Stimulated activated CD8-positive, alpha-beta memory T cell treated with anti-CD3 and anti-CD28 coated beads, Interleukin-2, amount 100 ng/mL, for 48 hours (primary cell): ENCODE measurements at places on chromosomes 3 and 15.

GRCh38 chr15:101613130-101614000, 38.8 kb downstream of the TM2D3 start:
- no peak for DNase-seq

- DNase-seq = no peak
Observed at GRCh38 chr3:48463703-48464102, 17.2 kb downstream of the ATRIP start.

DNA sequence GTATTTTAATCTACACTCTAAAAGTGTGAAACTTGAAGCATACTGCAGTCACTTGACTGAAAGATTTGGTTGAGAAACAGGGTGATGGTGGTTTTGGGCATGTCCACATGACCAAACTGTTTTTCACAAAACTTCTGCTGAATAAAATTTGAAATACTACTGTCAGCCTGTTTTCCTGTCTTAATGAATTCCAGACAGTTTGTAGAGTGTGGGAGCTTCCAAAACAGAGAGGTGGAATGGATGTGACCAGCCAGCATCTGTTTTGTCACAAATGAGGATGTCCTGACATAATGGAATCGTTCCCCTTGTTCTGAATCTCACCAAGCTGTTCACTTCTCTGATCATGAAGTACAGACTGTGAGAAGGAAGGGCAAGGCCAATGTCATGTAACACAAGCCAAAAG, 11.8 kb downstream of the MITF start:
- no peak for DNase-seq

DNA sequence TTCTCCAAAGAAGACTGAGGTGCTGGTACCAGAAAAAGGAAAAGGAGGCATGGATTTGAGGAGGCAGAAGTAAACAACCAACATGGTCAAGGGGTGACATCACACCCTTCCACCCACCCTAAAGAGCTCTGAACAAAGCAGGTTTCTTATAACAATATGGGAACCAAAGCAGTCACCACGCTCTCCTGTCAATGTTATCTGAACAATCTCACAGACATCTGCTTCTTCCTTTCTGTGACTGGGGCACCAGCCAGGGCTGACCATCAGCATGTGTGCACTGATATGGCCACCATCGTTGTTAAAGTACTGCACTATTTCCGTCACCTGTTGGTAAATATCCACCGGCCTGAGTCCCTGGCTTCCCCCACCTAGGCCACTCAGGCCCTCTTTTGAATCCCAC, 252.9 kb downstream of the SHQ1 start:
- no peak for DNase-seq

DNA sequence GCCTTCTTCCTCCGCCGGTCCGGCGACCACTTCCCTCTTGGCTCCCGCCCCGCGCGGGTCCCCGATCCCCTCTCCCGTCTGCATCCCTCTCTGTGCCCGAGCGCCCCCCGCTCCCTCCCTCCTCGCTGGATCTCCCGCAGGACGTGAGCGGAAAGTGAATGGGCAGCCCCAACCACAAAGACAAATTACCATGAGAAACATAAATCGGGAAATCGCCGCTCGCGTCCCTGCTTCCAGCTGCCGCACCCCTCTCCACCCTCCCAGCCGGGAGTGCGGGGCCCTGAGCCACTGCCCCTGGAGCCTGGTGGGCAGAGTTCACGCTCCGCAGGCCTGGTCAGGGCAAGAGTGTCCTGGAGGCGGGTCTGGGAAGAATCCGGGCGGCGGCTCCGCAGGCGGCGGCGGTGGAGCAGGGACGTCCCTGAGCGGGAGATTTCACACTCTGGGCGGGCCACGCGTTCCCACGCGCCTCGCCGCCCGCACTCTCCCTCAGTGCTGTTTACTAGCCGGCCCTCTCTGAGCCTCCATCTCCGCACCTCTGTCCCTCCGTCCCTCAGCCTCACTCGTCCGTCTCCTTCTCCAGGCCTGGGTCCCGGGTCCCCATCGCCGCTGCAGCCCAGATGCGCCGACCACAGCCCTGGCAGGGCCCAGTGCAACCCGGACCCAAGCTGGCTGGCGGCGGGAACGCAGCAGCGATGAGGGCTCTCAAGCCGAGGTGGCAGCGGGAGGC, 835 bp downstream of the SEMA5B start:
- no peak for DNase-seq

- no peak for DNase-seq
Observed at GRCh38 chr3:38268522-38268921, 2.9 kb downstream of the SLC22A13 start.

GRCh38 chr15:51388726-51389125, 47.3 kb downstream of the GLDN start:
- DNase-seq = no peak

- peak; percentile 39 for DNase-seq
Observed at GRCh38 chr3:195270079-195270816, 711 bp downstream of the XXYLT1 start.

DNA sequence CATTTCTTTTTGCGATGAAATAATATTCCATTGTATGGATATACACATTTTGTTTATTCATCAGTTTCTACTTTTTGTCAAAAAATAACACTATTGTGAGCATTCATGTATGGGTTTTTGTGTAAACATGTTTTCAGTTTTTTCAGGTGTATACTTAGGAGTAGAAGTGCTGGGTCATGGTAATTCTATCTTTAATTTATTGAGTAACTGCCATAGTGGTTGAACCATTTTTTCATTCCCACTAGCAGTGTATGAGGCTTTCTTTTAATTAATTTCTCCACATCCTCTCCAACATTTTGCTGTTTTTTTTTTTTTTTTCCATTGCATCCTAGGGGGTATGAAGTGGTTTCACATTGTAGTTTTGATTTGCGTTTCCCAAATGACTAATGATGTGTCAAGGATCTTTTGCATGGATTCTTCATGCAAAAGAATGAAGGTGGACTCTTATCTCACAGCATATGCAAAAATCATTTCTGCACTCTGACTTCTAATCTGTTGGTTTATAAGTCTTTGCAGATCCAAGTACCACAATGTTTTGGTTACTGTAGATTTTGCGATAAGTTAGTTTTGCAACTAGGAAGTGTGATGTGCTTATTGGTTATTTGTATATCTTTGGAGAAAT, 12.6 kb downstream of the ATP2C1 start:
- no peak for DNase-seq

GRCh38 chr15:62938825-62939224, 103.7 kb upstream of the TPM1 start:
- DNase-seq = no peak

DNA sequence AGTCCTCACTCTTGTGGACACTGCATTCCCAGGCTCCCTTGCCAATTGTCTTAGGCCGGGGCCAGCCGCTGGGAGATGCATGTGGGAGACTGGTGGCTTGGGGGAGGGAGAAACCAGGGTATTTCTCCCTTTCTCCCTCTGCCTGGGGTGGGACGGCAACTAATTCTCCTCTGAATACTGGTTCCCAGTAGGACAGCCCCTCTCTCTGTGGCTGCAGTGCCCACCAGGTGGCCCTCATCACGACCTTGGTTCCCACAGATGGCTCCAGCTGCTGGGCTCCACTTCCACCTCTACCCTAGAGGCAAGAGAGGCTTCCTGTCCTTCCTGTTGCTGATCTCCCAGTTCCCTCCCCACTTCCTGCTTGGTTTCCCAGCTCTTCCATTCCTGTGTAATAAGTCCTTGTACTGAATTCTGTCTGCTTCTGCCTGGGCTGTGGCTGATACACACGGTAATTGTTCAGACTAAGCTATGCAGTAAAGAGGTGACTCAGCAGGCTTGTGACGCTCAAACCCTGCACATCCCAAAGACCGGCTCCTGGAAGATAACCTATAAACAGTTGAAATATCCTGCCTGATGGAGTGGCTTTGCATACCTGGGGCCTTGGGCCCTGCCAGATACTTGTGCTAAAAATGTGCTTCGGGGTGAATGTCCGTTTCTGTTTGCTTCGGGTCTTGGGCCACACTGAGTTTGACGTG, 20.4 kb upstream of the COPG1 start:
- DNase-seq = no peak

- no peak for DNase-seq
Observed at GRCh38 chr3:55678546-55679216, 191.6 kb upstream of the WNT5A start.

GRCh38 chr3:134029256-134029733, 430 bp downstream of the SLCO2A1 start:
- DNase-seq = no peak

GRCh38 chr15:65940618-65940909, 71.3 kb downstream of the RAB11A start:
- no peak for DNase-seq

DNA sequence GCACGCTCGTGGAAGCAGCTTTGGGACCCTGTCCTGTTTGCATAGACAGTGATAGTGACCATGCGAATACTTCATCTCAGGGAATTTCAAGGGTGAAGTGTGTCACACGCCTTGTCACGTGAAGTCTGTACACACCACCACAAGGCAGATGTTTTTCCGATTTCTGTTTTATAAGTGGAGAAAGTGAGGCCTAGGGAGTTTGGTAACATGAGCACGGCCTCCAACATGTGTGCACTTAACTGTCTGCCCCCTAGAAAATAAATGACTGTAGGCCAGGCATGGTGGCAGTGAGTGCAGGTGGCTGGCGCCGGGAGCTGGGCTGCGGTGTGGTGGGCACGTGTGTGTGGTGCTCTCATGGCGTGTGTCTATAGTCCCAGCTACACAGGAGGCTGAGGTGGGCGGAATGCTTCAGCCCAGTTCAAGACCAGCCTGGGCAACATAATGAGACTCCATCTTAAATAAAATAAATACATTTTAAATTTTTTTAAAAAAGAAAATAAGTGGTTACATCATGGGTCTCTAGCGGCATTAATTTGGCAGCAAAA, 42.0 kb downstream of the WHAMM start:
- no peak for DNase-seq

- DNase-seq = no peak
Observed at GRCh38 chr3:162569314-162569713, 1072.7 kb downstream of the OTOL1 start.

DNA sequence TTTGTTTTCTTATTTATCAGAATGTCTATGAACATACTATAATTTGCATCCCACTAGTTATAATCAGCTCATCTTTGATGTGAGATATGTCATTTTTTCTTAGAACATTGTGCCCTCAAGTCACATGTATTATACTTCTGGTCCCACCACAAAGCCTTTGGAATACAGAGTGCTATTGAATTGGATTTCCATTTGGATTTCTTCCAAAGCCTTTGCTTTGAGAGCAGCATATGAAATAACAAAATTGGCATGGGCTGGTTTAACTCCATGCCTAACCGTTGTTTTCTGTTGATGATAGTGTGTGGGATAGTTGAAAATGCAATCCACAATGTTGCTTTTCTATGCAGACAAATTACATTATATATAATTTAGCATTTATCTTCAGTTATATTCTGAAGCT, 284.5 kb upstream of the PLSCR5 start:
- no peak for DNase-seq

DNA sequence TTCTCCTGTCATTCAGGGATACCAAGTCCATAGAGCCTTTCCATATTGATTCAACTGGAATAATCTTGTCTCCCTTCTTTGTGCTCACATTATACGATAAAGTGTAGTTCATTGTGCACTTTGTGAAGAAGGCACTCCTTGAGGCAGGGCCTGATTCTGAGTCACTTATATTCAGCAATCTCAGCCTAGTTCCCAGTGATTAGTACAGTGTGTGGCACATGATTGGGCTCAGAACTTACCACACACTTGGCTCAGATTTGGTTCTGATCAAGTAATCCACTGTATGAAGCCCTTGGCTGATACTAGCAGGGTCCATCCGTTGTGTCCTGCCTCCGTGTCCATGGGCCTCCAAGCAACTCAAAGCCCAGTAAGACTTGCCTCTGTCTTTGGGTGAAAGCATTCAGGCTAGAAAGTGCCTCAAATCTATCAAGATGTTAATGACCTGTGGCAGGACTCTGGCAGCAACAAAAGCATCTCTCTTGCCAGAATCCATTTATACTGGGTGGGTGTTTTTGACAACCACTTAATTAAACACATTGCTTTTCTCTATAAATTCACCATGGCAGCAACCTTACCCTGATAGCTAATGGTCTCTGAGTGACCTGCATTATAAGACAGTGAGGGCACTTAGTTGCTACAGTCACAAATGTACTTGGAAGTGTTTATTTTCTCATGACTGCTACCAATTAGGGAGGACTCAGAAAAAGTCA, 51.3 kb downstream of the TPRG1 start:
- DNase-seq = no peak

DNA sequence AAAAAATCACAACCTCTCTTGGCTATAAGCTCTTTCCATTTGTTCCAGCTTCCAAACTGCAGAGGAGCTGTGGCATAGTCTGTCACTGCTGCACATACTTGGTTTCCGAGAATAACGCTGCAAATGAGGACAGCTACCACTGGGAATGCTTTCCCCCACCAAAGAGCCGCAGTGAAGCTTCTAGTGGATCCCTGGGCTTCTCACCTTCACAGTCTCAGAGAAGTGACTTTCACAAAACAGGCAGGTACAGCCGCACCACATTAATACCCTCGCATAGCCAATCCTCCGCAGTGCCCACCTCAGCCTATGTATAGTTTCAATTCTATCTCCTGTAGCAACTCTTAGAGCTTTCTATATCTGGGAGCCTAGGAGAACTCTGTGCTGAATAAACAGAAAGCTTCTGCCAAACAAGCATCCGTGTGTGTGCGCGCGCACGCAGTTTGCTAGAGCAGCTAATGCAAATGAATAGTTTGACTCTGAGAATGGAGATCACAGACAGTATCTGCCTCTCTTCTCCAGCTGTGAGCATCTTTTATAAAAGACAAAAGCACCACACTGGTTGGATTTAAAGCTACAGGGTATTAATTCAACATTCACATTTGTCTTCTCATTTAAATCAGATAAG, 81.9 kb upstream of the PLXND1 start:
- DNase-seq = no peak

DNA sequence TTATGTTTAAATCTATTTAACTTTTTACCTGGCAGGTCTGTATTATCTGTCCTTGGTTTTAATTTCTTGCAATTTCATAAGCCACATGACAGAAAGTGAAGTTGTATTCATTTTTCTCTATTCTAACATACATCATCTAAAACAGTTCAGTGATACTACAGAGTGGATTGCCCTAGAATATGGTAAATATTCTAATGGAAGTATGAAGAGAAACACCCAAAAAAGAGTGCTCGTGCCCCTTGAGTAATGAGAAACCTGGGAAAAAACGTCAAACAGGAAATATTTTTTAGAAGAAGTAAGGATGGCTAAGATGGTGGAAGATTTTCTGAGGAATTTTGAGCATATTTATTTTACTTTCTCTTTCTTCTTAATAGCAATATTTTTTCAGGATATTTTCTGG, 261.1 kb upstream of the CBLB start:
- DNase-seq = no peak

DNA sequence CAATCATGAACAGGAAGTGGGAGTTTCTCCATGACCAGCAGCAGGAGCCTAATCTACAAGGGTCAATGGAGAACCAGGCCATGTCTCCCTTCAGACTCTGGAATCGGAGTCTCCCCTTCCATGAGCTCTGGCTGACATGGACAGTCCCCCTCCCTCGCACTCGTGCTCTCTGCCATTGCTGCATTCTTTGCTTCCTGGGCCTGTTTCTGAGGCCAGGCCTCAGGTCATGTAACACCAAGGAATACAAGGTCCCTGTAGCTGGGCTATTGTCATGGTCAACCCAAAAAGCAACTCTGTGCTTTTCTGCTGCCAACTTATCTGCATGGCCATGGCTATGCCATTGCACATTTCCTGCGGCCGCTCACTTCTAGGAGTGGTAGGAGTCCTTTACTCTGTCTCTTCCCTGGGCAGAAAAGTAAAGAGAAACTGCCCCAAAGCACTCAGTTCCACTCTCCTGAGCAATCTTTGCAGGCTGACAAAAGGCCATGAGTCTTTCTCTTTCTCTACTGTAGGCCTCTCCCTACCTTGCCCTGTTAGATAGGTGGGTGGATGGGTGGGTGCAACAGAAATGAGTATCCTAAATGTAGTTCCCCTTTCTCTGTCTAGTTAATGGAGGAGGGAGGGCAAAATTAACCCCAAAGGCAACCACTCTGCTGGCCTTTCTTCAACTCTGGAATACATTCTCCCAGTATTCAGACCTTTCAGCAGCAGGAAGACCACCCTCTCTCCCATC, 40.8 kb upstream of the PROK2 start:
- no peak for DNase-seq
